ENCODE measurements at places on chromosomes 5 and 9. TPM values are rescaled to one million over a fixed set of nuclear protein-coding genes. Genes with fewer than 3 reads are reported as not detected.

Gene ADGRV1
- 11.3 TPM for total RNA-seq

Gene SLC25A48
- not detected for total RNA-seq

Gene CTNNAL1
- total RNA-seq: 32.3 TPM

Gene S100Z
- total RNA-seq: not detected

Gene SLC1A1
- 19.2 TPM for total RNA-seq

Gene ARHGEF39
- total RNA-seq: 1.5 TPM

Gene WHRN
- total RNA-seq: 32.3 TPM

Gene ZNF483
- 11.0 TPM for total RNA-seq

Gene MRPL50
- 44.8 TPM for total RNA-seq

Gene INSL6
- total RNA-seq: not detected

Gene CLK4
- total RNA-seq: 40.3 TPM

Gene SLC28A3
- 0.76 TPM for total RNA-seq

Gene LTC4S
- 4.1 TPM for total RNA-seq

Gene OTULINL
- total RNA-seq: 3.8 TPM

Gene PCDHB2
- not detected for total RNA-seq

Gene DNAJB5
- total RNA-seq: 32.3 TPM

Gene LOX
- total RNA-seq: 13.5 TPM

Gene PRELID1
- total RNA-seq: 41.5 TPM

Gene ENG
- 14.0 TPM for total RNA-seq

Gene UNC5A
- 0.48 TPM for total RNA-seq

Gene PCDHGA11
- 13.2 TPM for total RNA-seq

Gene OR1L4
- total RNA-seq: not detected

Gene TAF11L10
- not detected for total RNA-seq

Gene CDKN2B
- 0.83 TPM for total RNA-seq

Gene ELAVL2
- total RNA-seq: 4.4 TPM

Gene OR1Q1
- not detected for total RNA-seq

Gene ISL1
- not detected for total RNA-seq

Gene THBS4
- 4.7 TPM for total RNA-seq

Gene ADRB2
- total RNA-seq: 9.2 TPM

Gene PTGES
- total RNA-seq: not detected

Gene GRM6
- total RNA-seq: not detected

Gene NEUROG1
- total RNA-seq: not detected

Gene PDE8B
- 41.0 TPM for total RNA-seq

Gene SAP30L
- total RNA-seq: 46.6 TPM

Gene SPATA31D3
- not detected for total RNA-seq

Gene TMC1
- 0.95 TPM for total RNA-seq

Gene SH3PXD2B
- 82.6 TPM for total RNA-seq

Gene STPG3
- not detected for total RNA-seq

Gene SLC25A2
- total RNA-seq: 2.3 TPM

Gene RGS7BP
- total RNA-seq: 3.9 TPM

Gene IL13
- total RNA-seq: not detected

Gene LECT2
- total RNA-seq: not detected

Gene RORB
- total RNA-seq: 1.3 TPM

Gene CNTFR
- total RNA-seq: 6.6 TPM

Gene CBY3
- not detected for total RNA-seq

Gene HTR1A
- not detected for total RNA-seq

Gene ZFP37
- total RNA-seq: 17.2 TPM

Gene ADAMTS6
- 9.4 TPM for total RNA-seq

Gene QRFP
- total RNA-seq: not detected

All from uterus (tissue), 4 donors.